ENCODE measurements at places on chromosomes 6 and 20.
A peak's percentile ranks its signal among the peaks of the same experiment; 100 is the strongest.

- DNase-seq: peak; percentile 83
Observed at GRCh38 chr20:38997622-38998021, 35.5 kb downstream of the DHX35 start.

GRCh38 chr20:22180244-22180643, 404.1 kb downstream of the FOXA2 start:
- peak; percentile 4 for DNase-seq

GRCh38 chr20:17542993-17543412, 11.8 kb upstream of the BFSP1 start:
- DNase-seq: no peak

GRCh38 chr20:49186535-49187329, 1.4 kb downstream of the STAU1 start:
- DNase-seq: peak; percentile 85

DNA sequence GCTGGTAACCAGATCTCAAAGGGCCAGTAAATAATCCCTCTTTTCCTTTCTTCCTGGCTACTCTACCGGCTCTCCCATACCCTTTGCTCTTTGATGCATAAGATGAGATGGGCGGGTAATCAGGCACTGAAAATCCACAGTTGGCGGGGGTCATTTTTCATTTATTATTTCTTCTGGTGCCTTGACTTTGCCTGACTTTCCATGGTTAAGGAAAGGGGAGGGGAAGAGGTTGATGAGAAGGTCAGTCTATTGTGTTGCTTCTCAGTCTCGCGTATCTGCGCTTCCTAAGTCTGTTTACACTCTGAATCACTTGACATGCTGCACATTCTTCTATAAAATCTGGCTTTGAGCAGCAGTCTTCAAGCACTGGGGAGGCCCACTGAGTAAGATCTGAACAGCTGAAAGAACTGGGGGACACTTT, 121.1 kb upstream of the HDGFL1 start:
- DNase-seq: no peak

DNA sequence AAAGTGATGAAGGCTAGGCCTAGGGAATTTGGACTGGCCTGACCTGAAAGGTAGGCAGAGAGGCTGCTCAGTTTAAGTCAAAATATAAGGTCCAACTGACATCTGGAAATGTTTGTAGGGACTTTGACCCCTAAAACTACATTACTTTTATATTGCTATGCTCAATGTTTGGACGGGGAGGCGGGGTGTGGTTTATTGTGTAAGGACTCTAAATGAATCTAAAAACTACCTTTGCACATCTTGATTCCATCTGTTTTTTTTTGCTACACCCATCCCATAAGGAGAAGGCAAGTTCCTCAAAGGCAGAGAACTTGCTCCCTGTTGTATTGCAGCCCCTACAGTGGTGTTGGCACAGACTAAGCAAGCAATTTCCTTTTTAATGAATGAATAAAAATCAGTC, 227.1 kb downstream of the HACE1 start:
- DNase-seq: no peak

DNA sequence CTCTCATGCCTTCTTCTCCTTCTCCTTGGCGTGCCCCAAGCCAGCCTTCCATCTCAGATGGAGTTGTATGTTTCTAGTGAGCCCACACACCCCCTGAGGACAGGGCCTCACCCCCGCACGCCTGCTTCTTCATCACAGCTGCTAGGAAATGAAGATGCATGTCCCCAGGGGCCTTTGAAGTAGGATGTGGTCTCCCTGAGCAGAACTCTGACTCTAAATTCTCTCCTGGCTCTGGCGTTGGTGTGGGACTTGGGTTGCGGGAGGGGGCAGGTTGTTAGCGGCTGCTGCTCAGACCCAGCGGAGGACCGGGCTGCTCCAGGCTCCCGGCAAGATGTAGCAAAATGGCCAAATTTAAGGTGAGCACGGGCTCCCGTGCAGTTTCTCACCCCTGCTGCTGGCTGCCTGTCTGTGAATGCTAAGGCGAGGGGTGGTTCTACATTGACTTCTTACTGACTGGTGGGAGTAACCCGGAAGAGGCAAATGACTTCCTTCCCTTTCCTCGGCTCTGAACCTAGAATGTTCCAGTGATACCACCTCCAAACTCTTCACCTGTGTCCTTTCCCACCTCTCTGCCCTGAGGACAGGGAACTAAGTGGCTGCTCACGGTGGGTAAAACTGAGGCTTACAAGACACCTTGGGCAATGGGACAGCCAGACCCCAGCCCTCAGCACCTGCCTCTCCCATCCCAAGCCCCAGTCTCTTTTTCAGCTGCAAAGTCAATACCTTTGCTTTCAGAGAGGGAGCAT, 8.8 kb downstream of the SYNJ2 start:
- peak; percentile 68 for DNase-seq

- DNase-seq: no peak
Observed at GRCh38 chr20:44599715-44600114, 17.3 kb downstream of the PKIG start.

- DNase-seq: no peak
Observed at GRCh38 chr6:162750776-162751175, 23.0 kb downstream of the PACRG start.

DNA sequence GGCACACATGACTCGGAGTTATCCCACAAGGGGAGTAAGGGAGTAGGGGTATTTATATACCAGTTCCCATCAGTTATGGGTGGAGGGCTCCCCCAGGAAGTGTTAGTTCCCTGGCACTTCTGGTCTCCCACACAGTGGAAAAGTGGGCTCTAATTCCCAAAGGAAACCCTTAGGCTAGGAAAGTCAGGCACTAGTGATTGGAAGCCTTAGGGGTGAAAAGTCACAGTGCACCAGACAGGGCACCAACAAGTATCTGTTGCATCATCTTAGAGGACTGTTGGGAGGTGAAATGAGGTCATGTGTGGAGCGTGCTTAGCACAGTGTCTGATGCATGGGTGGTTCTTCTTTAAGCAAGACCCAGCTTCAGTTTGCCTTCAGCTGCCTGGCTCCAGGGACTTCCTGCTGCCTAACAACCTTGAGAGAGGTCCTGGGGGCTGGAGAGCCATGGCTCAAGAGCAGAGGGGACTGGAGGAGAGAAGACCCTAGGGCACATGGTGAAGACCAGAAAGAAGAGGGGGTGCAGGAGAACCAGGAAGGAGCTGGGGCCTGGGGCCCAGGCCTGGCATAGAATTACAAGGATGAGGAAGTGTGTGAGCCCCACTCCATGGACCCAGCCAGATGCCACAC, 7.5 kb upstream of the FOXP4 start:
- DNase-seq: peak; percentile 15

DNA sequence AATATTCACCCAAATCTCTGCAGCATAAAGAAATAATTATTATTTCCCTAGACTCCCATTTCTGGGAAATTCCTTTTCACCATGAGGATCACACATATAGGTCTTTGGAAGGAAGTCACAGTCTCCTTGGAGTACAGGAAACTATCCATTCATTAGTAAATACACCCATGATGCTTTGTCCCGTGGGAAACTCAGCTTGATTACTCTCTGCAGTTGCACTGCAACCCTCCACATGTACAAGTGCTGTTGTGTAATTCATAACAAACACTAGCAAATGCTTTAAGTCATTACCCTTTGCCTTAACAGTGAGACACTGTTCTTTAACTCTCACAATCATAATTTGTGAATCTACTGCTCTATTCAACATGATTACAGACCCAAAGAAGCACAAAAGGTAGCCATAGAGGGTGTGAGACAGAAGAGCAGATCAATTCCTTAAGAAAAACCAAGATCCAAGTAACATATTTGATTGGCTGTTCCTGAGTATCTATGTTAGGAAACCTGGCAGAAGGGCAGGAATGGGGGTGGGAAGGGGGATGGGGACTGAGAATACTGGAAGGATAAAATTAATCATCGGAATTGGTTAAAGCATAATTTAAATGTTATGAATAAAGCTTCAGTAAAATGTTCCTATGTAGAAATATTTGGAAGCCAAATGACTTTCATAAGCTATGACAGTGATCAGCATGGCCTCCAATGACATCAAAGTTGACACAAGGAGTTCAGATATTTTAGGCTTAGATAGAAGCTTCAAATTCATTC, 268.0 kb downstream of the HACE1 start:
- no peak for DNase-seq

- DNase-seq: no peak
Observed at GRCh38 chr20:19321176-19321575, 108.7 kb downstream of the SLC24A3 start.

GRCh38 chr20:45392733-45393132, 14.6 kb upstream of the TP53TG5 start:
- no peak for DNase-seq

DNA sequence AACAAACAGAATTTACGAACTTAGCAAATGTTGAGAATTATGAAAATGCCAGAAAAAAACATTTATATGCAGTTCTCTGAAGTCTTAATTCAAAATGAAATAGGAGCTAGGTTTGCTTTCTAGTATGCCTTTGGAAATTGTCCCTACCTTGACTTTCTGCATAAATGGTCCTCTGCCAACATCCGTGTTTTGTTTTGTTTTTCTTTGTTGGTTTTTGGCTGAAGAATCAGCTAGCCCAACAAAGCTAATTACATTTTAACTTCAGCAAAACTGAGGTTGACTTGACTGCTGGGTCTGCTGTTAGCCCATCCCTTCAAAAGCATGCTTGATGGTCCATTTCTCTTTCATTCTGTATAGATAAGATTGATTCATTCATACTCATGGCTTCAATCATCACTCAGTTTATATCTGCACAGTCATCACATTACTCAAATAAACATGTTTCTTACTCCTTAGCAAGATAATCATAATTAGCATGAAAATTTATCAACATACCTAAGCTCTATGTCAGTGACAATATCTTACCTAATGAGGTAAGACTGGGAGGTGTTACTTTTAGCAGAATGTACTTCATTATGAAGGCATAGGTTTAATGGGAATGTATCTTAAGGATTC, 76.4 kb downstream of the ADGRB3 start:
- no peak for DNase-seq
